ENCODE measurements at places on chromosomes 5 and 9.

GRCh38 chr5:173565491-173566072 is 50.9 kb downstream of the BOD1 start:
- DNase-seq, result no peak

DNA sequence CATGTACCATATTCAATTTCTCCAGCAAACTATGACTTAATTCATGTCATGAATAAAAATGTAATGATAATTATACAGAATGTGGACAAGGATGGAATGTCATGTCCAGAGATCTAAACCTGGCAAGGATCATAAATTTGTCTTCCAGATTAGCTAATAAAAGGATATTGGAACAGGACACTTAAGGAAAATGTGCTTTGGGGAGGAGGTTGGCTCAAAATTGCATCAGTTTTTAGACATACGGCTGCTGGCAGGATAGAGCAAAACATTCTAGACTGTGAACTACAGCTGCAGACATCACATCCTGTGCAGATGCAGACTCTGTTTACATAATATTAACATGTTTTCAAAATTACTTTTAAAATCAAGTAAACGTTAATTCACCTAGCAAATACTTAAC is 248.4 kb downstream of the TLR4 start:
- no peak for DNase-seq

DNA sequence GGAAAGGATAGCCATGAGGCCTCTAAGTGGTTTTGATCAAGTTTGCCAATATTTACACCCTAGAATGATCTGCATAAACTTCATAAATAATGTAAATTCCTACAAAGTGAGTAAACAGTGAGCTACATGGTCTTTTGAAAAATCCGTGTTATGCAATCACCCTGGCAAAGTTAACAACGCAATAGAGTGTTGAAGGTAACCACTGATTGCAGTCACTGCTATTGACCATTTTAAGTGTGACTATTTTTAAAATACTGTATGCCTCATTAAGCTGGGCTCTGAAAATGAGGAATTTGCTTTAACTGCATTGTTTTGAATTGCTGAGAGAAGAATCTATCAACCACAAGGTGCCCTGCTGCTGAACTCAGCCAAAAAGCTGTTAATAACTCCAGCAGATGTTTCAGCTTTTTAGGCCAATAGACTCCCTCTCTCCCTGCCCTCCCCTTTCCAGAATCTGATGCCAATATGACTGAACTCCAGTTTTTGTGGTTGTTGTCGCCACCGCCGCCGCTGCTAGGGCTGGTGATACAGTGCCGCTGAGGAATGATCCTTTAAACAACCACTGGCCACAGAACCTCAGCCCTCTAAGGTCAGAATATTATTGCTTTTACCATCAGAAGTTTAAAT is 35.3 kb upstream of the SMARCA2 start:
- no peak for DNase-seq

- no peak for DNase-seq
Observed at GRCh38 chr9:69476797-69477196, 151.8 kb downstream of the ENTREP1 start.

- DNase-seq, result no peak
Observed at GRCh38 chr5:137589185-137589584, 90.1 kb upstream of the SPOCK1 start.

GRCh38 chr9:124440786-124441185 is 9.5 kb upstream of the ADGRD2 start:
- no peak for DNase-seq

- DNase-seq, result no peak
Observed at GRCh38 chr5:132437604-132438266, 52.8 kb downstream of the IRF1 start.

DNA sequence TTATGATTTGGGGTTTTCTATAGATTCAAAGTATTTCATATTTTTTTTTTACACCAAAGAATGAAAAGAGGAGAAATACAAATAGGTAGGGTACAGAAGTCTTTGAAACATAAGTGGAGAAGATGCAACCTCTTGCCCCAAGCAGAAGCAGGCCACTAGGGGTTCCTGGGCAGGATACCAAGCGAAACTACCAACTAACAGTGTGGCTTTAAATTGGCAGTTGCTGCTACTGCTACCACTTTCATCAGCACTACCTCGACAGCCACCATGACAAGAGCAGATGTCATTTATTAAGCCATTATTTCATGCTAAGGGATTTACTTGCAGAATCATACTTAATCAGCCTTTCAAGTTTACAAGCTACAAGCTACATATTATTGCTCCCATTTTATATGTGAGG is 288.1 kb downstream of the NR3C1 start:
- no peak for DNase-seq

DNA sequence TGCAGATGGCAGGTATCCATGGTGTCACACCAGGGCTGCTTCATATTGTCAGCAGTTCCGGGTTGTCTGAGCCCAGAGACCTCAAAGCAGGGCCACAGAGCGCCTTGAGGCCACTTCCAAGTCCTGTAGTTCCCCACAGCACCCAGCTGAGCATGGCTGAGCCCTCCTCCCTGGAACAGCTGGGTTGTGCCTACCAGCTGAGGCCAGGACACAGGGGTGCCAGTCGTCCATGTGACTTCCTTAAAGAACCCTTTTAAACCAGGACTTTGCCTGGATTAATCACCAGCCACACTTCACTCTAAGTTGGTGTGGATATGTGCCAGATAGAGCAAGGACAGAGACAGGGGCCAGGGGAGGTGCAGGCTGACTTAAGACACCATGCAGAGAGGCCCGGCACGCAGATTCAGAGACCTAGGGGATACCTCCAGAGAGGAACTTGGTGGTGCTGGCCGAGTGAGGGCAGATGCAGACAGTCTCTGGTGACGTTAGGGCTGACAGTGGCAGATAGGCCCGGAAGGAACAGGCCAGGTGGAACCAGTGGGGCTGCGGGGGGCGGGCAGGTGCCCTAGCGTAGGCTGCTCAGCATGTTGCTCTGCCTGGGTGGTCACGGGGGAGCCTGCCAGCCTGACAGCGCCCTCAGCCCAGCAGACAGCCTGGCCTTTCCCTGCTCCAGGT is 142.7 kb downstream of the CACNA1B start:
- no peak for DNase-seq

- DNase-seq, result no peak
Observed at GRCh38 chr5:135318924-135319323, 80.1 kb downstream of the MACROH2A1 start.

DNA sequence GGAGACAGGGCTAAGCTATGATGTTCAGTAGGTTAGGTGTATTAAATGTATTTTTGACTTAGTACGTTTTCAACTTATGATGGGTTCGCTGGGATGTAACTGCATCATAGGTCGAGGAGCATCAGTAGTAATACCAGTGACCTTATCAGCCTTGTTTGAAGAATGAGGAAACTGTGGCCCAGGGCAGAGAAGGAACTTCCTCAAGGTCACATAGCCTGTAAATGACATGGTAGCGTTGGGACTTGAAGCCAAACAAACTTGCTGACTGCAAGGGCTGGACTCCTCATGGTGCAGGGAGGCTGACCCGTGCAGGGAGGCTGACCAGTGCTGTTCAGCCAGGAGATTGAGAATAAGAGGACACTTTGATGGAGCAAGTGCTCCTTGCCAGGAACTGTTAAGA is 21.3 kb upstream of the PTPN3 start:
- DNase-seq, result no peak

- DNase-seq, result no peak
Observed at GRCh38 chr5:113257545-113257944, 177.2 kb downstream of the TSSK1B start.

- DNase-seq, result no peak
Observed at GRCh38 chr5:35877655-35878054, 21.0 kb downstream of the IL7R start.

DNA sequence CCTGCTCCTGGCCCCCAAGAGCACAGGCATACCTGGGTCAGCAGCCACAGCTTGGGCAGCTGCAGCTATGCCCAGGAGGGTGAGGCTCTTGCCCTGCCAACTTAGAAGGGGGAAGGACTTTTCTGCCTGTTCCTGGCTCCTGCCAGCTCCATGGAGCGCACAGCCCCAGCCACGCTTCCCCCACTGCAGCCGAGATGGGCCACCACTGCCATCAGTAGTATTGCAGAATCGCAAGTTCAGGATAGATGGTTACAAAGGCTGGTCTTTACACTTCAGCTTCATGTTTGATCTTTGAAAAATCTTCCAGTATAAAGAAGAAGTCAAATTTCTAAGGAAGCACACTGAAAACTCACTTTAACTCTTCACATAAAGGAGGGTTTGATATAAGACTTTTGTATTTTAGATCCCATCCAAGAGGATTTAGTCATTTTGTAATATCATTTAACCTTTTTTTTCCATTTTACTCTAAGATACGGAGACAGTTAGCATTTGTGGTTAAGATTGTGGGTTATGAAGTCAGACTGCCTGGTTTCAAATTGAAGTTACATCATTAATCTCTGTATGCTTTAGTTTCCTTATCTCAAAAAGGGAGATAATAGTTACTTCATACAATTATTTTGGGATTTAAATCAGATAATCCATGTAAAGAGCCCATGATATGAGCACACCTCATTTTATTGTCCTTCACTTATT is 81.8 kb downstream of the NLN start:
- no peak for DNase-seq

DNA sequence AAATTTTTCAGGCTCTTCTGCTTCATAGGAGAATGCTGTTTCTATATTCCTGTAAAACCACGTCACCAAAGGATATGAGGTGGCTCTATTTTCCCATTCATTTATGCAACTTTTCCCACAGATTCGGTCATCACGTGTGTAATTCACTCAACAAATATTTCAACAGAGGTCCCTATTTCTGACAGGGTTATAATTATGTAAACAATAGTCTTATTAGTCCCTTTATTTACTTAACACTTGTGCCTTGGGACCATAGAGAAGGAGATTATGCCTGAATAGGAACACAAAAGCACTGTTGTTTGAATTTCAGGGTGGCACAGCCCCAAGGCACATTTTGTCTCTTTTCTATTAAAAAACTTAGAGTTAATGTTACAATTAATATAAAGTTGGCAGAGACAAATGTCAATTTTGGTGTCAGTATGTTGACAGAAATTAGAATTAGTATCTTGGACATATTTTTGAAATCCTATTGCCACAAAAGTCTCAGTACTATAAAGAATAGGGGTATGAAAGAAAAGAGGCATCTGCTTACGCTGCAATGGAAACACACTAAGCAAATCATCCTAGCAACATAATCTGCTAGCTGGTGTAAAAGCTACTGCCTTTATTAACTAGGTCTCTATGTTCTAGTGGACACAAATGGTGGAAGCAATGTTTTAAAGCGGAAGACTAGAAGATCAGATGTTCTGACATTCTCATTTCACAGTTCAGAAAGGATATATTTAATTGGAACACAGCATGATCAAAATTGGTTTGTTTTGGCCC is 229.1 kb upstream of the TBCA start:
- DNase-seq, result peak; percentile 77

DNA sequence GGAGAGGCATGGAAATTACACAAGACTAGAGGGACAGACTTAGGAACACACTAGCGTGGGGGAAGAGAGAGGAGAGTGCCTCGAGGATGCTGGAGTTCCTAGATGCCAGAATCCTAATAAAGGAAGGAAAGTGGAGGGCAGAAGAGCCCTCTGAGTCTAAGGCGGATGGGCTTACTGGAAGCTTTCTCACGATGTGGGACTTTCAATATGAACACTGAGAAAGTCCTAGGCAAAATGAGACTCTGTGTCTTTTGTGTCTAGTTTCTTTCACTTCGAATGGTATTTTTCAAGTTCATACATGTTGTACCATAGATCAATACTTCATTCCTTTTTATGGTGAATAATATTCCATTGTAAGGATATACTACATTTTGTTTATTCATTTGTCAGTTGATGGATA is 239.4 kb downstream of the NSG2 start:
- DNase-seq, result no peak

DNA sequence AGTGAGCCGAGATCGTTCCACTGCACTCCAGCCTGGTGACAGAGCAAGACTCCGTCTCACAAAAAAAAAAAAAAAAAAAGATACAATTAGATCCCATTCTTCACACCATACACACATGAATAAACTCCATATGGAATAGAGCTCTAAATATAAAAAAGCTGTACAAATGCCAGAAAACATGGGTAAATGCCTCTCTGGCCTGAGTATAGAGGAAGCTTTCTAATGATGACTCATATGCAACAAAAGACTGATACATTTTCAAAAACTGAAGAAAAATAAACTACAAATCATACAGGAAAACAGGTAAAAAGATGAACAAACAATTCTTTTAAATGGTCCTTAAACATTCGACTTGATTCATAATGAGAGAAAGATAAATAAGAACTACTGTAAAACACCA is 8.6 kb downstream of the ZFP62 start:
- DNase-seq, result no peak

All from globus pallidus (tissue), 1 donor.